Fibroblast of skin of left quadriceps (primary cell): ENCODE measurements at places on chromosomes 1 and 21.

GRCh38 chr1:53549287-53549686 lies 90.1 kb downstream of the DMRTB1 start:
- no peak for DNase-seq

DNA sequence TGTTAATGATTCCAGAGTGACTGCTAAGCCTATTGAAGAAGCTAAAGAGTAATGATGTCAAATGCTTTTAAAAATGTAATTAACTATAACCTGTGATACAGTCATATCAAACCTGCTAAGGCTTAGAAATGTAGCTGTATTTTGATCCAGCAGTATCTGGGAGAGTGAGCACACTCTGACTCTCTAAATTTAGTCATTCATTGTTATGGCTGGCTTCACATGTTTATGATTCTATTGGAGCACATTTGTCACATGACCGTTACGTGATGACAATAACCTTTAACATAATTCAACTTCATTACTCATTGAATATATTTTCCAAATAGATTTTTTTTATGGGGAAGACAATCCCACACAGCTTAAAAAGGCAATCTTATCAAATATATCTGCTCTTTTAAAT lies 587.1 kb downstream of the LMO4 start:
- DNase-seq: no peak

- DNase-seq: peak; percentile 90
Measured at GRCh38 chr1:109214695-109215623, 1.2 kb downstream of the SARS1 start.

- DNase-seq: no peak
Measured at GRCh38 chr21:42317826-42318746, 2.9 kb upstream of the TFF3 start.

DNA sequence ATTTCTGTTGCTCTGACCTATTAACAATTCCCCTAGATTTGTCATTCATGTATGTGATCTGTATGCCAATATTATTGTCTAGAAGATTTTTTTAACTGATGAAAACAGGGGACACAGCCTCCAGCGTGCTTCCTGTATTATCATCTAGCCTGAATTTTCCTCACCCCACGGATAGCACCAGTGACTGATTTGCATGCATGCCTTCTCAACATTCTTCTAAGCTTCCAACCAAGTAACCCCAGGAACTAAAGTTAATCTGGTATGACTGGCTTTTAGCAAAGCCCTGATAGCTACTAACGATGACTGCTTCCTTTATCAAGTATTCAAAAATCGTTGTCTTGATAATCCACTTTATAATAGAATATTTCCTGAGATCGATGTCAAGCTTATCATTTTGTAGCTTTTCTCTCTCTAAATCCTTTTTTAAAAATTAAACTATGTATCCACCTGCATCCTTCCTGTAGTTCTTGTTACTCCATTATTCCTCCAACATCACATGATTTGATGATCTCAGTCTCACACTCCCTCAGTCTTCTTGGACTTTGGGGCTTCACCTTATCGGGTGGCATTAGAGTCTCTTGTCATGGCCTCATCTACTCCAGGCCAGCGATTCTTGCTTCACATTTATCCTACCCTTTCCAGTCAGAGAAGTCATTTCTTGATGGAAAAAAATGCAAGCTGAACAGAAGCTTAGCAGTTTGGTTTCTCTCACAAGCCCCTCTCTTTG lies 19.0 kb downstream of the BCAR3 start:
- DNase-seq: no peak

DNA sequence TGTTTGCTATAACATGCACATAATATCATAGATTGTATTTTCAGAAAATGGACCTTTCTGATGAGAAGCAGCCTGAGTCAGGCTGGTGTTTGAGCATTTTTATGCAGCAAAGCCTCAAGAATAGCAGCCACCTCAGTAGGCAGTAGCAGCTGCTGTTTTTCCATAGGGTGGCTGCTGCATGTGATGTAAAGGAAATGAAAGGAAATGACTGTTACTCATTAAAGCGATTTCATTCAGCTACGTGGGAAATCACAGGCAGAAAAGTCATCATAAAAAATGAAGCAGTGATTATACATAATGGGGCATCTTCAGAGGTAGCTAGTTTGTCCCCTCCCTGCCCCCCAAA lies 110.4 kb downstream of the PATJ start:
- no peak for DNase-seq

GRCh38 chr1:203084588-203085527 lies 954 bp downstream of the MYOG start:
- no peak for DNase-seq

- DNase-seq: no peak
Measured at GRCh38 chr1:154440036-154440804, 35.1 kb downstream of the IL6R start.

DNA sequence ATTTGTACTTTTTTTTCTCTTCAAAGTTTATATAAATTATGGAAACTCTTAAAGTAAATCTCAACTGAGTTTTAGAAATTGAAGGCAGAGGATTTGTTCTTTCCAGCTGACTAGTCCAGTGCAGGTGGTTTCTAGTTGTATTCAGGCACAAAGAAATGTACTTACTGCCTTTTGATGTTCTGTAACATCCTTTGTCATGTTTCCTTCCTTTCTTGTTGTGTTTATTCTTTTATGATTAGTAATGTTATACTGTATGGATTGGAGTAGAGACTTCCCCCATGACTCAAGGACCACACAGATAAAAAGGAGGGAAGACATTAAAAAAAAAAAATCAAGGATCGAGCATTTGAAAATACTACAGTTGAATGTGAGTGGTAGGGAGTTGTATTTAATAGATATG lies 8.0 kb downstream of the HIPK1 start:
- no peak for DNase-seq

DNA sequence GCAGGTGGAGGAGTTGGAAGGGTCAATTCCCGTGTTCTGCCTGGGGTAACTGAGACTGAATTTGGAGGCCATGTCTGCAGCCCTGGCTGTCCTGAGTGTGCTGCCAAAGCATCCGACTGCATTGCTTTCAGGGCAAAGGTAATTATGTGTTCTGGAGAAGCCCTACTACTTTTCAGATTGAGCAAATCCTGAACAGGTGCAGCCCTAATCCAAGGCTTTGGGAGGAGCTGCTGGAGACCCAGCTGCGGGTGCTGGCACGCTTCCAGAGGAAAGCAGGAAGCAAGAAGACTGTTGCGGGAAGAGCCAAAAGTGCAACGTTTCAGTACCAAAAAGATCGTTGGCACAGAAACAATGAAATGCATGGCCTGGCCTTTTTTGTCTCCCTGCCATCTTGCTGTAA lies 73.7 kb upstream of the NRIP1 start:
- DNase-seq: no peak

DNA sequence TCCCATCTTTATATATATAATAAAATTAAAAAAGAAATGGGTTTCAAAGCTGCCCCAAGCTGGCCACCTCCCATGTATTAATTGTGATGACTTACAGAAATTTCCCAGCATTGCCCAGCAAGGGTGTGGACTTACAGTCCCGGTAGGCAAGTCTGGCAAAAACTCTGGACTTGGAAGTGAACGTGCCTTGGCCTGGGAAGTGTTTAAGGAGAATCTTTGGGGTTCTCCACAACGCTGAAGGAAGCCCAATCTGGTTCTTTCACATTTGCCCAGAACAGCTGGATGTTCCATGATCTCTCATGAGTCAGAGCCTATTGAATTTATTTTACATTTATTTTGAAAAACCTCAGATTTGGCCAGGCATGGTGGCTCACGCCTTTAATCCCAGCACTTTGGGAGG lies 98.4 kb upstream of the SLC45A1 start:
- DNase-seq: no peak

GRCh38 chr1:225471109-225471452 lies 43.2 kb upstream of the LBR start:
- DNase-seq: no peak
